ENCODE measurements at places on chromosomes 3 and 15. TPM values are rescaled to one million over a fixed set of nuclear protein-coding genes. Genes with fewer than 3 reads are reported as not detected.

SOX14 gene
- not detected for total RNA-seq

TMCO5A gene
- total RNA-seq, result not detected

REC114 gene
- total RNA-seq, result not detected

CD200R1 gene
- total RNA-seq, result not detected

FGF7 gene
- 17.6 TPM for total RNA-seq

GANC gene
- 43.0 TPM for total RNA-seq

GABRR3 gene
- not detected for total RNA-seq

GOLGA8S gene
- total RNA-seq, result not detected

SEMA3G gene
- total RNA-seq, result 1.6 TPM

RSRC1 gene
- 38.9 TPM for total RNA-seq

SLC6A1 gene
- not detected for total RNA-seq

GATM gene
- total RNA-seq, result 15.9 TPM

DISP2 gene
- 8.6 TPM for total RNA-seq

NANOGP8 gene
- 0.96 TPM for total RNA-seq

IL17RB gene
- total RNA-seq, result 26.0 TPM

CLCN2 gene
- 246 TPM for total RNA-seq

SLC26A6 gene
- total RNA-seq, result 162 TPM

GOLGA6L7 gene
- not detected for total RNA-seq

SLC12A8 gene
- total RNA-seq, result 6.2 TPM

KIF15 gene
- total RNA-seq, result not detected

TGM4 gene
- not detected for total RNA-seq

ALG1L2 gene
- total RNA-seq, result not detected

TM4SF4 gene
- total RNA-seq, result not detected

FMN1 gene
- total RNA-seq, result 102 TPM
